ENCODE measurements at places on chromosomes 13 and 19. TPM values are rescaled to one million over a fixed set of nuclear protein-coding genes. Genes with fewer than 3 reads are reported as not detected.

The ZNF444 gene
- 87.9 TPM for total RNA-seq

The GAPDHS gene
- not detected for total RNA-seq

- peak; percentile 91 for DNase-seq
Observed at GRCh38 chr19:37172368-37173366, at the start of gene ZNF585A. Gene ZNF585A, minus strand, starts transcription at chr19:37172695. Its CDS starts 2,785 bp downstream, at chr19:37169910.

DNA sequence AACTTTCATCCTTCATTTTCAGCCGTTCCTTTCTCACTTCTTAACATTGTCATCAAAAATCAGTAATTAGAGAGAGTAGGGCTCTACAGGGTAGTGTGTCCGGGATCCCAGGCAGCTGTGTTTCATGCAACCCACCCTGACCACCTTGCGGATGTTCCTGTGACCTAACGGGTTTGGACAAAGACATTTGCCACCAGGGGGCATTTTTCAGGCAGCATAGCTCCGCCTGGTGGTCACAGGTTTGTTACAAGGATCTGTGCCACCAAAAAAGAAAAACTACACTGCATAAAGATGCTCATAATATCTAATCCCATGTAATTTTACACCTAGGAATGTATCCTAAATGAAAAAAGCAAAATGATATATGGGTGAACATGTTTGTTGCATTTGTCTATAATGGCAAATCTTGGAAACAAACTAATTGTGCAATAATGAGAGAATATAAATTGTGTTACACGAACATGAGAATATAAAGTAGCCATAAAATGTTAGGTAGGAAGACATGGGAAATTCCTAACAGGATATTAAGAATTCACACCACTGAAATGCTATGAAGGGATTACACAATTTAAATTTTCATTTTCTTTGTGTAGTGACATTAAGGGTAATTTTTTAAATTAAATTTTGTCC, 123.0 kb downstream of the SLC7A1 start:
- DNase-seq = peak; percentile 68

- no peak for DNase-seq
Observed at GRCh38 chr13:37144661-37145060, 39.2 kb upstream of the CSNK1A1L start.

- DNase-seq = peak; percentile 100
Observed at GRCh38 chr19:50657712-50658440, 8.6 kb downstream of the C19orf81 start.

- peak; percentile 20 for DNase-seq
Observed at GRCh38 chr13:62687732-62688131, 1272.1 kb upstream of the PCDH20 start.

- DNase-seq = no peak
Observed at GRCh38 chr13:80250213-80250810, 90.6 kb downstream of the SPRY2 start.

The CABP5 gene
- total RNA-seq = not detected

GRCh38 chr13:49472186-49472585, 23.6 kb upstream of the PHF11 start:
- DNase-seq = no peak

- no peak for DNase-seq
Observed at GRCh38 chr13:62278271-62278670, 862.6 kb upstream of the PCDH20 start.

The GIPC3 gene
- total RNA-seq = 2.3 TPM

Data from WTC11 (cell line).